ENCODE measurements at places on chromosomes 5 and 9.

GRCh38 chr5:145903113-145903512 lies 30.3 kb upstream of the GRXCR2 start:
- DNase-seq, result no peak

DNA sequence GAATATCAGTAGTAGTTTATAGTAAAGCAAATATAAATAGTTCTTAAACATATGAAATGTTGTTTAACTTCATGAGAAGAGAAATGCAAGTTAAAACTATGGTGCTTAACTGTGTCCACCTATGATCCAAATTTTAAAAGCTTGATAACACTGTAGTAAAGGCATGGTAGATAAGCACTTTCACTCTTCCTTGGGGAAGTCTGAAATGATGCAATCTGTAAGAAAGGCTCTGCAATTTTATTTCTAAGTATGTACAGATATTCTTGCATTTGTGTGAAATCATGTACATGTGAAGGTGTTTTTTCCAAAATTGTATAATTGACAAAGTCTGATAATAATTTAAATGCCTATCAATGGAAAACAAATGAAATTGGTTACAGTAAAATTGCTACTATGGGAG lies 66.9 kb downstream of the SYK start:
- DNase-seq, result no peak

GRCh38 chr9:83707518-83707767 lies 315 bp downstream of the UBQLN1 start:
- DNase-seq, result no peak

DNA sequence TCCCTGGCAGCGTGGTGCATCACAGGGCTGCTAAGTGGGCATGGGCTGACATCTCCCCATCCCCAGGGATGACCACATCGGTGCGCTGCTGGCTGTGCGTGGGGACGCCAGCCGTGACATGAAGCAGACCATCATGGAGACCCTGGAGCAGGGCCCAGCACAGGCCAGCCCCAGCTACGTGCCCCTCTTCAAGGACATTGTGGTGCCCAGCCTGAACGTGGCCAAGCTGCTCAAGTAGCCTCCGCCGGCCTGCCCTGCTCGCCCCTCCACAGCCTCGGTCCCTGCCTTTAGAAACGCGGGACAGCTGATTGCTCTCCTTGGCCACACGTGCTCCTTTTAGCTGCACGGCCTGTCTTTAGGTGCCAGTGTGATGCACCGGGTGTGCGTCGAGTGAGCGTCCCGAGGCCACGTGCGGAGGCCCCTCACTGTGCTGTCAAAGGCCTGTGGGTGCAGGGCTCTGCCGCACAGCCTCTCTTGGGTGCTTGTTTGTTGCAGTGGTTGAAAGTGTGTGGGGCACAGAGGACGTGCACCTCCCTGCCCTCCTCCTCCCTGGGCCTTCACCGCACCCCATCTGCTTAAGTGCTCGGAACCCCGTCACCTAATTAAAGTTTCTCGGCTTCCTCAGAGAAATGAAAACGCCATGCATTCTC lies 23.8 kb downstream of the EXOC3 start:
- DNase-seq, result no peak

All from CD4-positive, alpha-beta T cell (primary cell).